ENCODE measurements at places on chromosomes 4 and X.
A peak's percentile ranks its signal among the peaks of the same experiment; 100 is the strongest.

DNA sequence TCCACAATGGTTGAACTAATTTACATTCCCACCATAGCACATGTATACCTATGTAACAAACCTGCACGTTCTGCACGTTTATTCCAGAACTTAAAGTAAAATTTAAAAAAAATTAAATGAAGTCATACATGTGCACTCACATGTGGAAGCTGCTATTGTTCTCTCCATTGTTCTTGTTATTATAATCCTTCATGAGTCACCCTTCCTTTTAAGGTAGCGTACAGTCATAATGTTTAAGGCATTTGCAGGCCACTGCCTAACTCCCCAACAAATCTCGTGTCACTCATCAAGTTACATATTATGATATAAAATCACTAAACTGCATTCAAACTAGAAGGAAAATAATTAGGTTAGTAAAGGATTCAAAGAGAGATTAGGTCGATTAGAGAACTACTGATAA, 63.6 kb downstream of the SLC7A11 start:
- no peak for DNase-seq

DNA sequence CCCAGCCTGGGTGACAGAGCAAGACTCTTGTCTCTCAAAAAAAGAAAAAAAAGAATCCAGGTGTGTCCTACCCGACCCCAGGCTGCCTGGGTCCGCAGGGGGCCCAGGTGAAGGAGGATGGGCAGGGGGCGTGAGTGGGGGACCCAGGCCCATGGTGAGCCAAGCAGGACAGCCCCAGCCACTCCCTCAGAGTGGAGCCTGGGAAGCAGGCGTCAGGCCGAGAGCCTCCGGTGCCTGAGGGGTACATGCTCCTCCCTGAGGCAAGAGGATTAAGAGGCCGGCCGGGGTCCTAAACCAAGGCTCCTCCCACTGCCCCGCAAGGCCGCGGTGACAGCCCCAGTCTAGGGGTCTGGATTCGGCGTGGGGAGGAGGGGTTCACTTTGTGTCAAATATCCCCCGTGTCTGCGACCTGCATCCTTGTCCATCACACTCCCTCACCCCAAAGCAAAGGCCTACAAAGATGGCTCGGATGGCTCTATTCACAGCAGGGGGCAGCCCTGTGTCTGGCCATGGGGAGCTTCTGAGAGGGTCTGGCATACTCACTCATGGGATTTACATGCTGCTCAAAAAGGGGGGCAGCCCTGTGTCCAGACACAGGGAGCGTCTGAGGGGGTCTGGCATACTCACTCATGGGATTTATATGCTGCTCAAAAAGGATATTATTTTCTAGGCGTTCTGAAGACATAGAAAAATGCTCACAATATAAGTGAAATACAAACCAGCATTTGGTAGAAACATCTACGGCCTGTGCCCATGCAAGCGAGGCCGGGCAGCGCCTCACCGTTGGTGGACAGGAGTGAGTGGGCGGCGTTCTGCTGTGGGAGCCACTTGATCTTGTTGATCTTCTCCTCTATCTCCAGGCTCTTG, 94.6 kb downstream of the PPP2R2C start:
- no peak for DNase-seq

DNA sequence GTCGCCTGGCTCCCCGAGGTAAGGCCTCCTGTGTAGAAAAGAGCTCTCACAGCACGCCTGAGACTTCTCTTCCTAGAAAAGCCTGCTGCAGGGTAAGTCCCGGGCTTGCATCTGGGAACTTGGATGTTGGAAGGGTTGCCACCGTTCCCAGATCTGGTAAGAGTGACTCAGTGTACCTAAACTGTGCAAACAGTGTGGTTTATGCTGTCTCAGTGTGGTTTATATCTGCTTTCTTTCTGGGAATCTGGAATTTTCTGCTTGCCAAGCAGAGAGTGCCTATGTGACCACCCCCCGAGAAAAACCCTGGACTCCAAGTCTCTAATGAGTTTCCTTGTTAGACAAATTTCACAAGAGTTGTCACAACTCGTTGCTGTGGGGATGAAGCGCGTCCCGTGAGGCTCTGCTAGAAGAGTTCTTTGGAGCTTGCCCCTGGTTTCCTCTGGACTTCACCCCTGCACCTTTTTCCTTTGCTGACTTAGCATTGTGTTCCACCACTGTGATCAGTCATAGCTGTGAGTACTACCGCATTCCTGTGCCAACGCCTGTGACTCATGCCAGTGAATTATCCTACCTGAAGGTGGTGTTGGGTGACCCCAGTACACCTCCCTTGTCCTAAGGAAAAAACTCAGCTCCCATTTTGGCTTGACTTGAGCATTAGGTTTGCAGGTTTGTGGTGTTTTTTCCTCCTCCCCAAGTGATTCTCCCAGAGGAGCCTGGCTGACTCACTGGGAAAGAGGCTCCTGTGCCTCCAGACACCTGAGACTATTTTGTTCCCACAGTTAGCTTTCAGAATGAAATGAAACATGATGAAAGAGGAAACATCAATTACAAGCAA, 14.5 kb downstream of the SLC2A9 start:
- no peak for DNase-seq

GRCh38 chr4:84492737-84493091, 6.4 kb downstream of the NKX6-1 start:
- DNase-seq = no peak

- DNase-seq = no peak
Observed at GRCh38 chr4:152531479-152531878, 4.4 kb downstream of the FBXW7 start.

DNA sequence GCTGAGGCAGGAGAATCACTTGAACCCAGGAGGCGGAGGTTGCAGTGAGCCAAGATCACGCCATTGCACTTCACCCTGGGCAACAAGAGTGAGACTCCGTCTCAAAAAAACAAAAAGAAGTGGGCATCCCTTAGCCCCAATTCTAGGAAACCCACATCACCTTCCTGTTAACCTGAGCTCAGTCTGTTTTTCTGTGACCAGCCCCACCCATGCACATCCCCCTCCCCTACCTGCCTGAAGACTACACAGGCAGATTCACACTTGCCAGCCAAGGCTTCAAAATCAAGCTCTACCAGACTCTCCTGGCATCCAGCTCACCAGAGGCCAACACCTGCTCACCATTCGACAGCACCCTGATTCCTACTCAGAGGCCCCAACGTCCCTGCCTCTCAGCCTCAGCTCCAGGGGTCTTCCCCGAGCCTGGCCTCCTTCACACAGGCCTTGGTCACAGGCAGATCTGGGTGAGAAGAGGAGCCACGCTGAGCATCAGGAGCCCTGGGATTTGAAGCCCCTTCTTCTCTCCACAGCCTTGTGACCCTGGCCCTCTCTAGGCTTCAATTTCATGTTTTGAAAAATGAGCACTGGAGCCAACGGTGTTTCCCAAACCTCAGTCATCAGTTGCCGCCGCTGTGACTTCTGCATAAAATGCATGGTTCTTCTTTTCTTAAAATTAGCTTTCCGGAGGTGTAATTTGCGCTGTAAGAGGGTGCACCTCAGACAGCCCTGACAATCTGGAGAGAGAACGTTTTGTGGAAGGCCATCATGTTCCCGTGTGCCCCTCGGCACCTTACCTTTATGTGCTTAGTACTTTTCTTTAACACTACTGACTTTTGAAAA, 47.3 kb downstream of the JAKMIP1 start:
- peak; percentile 6 for DNase-seq

DNA sequence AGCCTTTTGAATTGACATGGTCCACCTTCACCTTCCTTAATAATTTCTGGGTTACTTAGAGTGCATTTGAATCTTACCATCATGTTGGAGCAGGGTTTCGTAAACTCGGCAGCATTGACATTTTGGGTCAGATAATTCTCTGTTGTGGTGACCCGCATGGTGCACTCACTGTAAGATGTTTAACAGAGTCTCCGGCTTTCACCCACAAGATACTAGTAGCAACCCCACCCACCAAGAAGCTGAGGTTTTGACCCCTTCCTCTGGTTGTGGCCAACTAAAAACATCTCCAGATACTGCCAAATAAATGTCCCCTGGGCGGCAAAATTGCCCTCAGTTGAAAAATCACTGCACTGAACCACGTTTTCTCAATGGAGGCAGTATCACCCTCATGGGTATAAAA, 62.7 kb downstream of the CHST7 start:
- DNase-seq = no peak

- DNase-seq = no peak
Observed at GRCh38 chr4:41874398-41874797, 60.8 kb upstream of the TMEM33 start.

DNA sequence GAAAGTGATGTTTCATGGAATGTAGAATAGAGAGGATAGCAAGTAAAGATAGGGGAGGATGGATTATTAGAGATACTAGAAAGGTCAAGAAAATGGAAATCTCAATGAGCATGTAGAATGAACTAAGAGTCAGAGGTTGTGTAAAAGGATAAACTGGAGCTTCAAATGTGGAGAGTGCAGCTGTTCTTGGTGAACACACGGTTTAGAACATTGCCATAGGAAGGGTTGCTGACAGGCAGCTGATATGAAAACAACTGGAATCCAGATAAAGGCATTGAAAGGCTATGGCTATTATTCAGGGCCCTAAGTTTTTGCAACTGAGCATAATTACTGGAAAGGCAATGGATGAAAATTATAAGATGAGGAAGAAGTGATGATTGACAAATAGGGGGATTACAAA, 239.6 kb upstream of the VEGFC start:
- no peak for DNase-seq

DNA sequence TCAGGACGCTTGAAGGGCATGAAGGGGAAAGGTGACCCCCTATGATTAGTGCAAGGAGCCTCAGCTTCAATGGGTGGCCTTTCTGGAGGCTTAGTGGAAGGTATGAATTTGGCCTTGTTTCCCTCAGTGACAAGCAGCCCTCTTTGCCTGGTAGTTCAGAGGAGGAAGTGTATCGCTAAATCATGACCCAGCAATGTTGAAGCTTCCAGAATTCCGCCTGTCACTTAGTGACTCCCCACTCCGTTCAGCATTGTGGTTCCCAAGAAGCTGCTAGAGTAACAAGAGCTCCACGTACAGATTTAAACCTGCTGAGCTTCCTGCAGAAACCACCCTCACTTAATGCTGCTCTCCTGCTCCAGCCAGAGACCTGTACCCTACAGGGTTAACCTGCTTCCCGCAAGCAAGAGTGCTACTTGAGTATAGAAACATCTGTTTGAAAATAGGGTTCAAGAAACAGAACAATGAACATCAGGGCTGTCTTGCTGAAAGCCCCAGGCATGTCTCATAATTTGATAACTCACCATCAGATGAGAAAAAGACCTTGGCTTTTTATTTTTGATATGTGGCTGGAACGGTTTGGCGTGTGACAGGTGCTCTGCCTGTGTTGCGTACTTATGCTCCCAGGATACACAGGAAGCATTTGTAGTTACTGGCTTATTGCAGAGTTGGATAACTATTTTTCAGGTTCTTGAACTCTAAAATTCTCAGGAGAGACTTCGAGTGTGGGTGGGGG, 105.2 kb downstream of the UCHL1 start:
- no peak for DNase-seq

DNA sequence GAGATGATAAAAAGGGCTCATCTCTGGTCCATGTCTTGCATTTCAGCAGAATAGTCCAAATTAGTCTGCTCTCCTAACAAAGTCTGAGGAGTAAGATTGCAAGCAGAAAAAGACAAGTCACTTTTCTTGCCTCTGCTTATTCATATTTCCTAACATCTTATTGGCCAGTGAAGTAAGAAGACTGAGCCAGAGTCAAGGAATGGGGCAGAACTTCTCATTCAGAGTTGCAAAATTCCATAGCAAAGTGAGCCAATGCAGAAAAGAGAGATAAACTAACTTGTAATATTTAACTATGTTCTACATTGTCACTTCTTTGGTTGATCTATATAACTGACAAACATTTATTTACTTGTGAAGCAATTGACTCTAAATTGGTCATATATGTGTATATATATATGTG, 2304.0 kb downstream of the ARAP2 start:
- no peak for DNase-seq

DNA sequence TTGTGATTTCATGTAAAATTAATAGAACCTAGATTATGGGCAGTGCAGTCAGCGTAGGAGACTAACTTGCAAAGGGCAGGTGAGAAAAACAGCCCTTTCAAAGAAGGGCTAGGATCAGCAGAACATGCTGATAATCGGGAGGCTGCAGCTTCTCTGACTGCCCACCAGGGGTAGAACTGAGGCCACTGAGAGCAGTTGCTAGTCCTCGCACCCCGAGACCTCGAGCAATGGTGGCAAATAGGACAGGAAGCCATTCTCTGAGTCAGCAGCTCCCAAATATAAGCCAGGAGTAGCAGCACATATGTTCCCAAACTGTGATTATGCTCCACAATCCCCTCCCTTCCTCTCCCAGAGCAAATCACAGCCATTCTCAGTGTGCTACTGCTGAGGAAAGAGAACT, 186.5 kb downstream of the MSL3 start:
- DNase-seq = no peak

GRCh38 chr4:41379230-41379629, 122.5 kb downstream of the UCHL1 start:
- DNase-seq = no peak

GRCh38 chr4:56289934-56290333, 97.4 kb downstream of the AASDH start:
- no peak for DNase-seq

DNA sequence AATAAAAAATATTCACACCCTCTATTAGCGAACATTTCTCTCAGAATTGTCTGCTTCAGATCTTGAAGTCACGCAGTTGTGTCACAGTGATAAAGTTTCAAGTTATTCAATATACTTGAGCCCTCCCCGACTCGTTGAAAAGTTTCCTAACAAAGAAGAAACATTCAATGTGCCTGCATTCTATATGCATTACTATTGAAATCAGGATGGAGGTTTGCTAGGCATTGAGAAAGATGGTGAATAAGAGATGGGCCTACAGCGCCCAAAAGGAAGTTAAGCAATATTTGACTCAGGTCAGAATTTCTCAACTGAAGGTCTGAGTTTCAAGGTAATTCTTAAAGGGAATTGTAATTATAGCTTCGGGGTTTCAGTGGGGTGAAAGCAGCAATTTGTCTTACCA, 6.1 kb downstream of the TCEANC start:
- DNase-seq = no peak

GRCh38 chr4:81502564-81502963, 30.9 kb upstream of the RASGEF1B start:
- DNase-seq = no peak

GRCh38 chr4:145061318-145061920, 36.6 kb downstream of the ANAPC10 start:
- no peak for DNase-seq

Data from CD4-positive, alpha-beta T cell treated with Interleukin-17A for 4 hours (primary cell).